Retinal pigment epithelial cell (primary cell): ENCODE measurements at places on chromosomes 1 and 21.

DNA sequence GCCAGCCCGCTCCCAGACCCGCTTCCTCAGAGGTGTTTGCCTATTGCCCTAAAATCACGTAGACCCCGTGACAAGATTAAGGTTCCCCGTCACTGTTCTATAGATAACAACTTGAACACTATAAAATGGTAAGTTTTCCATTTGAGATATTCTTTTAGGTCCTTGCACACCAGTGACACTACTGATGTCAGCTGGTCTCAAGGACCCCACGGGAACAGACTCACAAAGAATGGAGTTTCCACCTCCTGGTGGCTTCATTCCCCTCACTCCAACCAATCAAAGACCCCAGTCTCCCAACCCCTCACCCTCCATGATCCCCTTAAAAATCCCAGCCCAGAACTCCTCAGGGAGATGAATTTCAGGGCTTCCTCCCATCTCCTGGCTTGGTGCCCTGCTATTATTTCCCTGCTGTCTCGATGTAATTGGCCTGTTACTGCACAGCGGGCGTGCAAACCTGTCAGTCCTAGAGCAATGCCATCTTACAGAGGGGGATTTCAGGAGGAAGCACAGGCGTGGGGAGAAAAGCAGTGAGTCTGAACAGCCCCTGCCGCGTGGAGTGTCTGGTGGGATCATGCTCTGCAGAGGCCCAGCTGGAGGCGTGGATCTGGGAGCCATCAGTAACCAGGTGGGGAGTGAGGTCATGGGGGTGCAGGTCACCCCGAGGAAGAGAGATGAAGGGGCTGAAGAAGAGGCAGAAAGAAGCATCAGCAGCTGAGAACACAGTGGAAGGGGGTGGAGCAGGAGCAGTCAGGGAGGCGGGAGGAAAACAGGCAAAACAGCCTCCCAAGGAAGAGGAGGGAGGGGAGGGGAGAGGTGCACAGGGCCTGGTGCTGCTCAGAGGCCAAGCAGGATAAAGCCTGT is 35.1 kb upstream of the LBR start:
- DNase-seq, result no peak

DNA sequence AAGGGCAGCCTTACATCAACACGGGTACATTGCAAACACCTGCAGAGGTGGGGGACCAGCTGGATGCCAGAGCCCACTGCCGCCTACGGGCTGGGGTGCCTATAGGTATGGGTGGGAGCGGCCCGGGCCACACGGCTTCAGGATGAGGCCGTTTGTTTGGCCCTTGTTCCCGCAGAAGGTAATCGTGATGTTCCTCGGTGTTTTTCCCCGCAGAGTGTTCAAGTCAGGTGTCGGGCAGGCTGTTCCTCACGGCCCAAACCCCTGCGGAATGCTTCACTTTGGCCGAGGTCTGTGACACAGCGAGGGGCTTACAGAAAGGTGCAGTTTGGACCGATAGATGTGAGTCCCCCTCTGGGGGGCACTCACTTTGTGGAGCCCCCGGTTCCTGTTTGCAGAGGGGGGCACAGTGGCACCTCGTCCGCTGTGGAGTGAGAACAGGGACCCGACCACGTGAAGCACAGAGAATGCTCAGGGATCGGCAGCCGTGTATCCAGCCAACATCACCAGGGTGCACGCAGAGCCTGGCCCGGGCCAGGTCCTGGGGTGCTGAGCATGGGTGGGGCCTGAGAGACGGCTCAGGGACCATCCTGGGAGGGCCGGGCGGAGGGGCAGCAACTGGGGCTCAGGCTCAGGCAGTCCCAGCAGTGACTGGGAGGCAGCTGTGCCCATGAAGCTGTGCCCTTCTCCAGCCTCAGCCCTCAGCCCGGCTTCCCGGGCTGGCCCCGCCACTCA is 453 bp upstream of the TTLL10 start:
- DNase-seq, result no peak

DNA sequence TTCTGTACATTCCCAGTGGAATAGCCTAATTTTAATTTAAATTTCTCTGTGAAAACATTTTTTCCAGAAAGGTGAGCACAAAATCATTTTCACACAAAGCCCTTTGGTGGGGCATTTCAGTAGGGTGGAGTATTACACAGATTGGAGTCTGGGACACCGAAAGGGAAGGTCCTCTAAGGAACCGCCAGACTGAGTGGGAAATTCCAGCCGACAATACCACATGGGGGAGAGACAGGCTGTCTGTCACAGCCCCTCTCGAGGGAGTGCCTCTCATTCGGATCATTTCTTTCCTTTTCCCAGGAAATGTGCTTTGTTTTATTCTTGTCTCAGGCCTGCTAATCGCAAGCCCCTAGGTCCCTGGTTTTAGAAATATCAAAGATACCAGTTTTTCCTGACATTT is 150.6 kb upstream of the HOOK1 start:
- DNase-seq, result no peak

- DNase-seq, result no peak
These were observed 31.1 kb upstream of the MTF1 start for GRCh38 chr1:37890378-37891014.

GRCh38 chr1:51313961-51314777 is 16.2 kb downstream of the TTC39A start:
- peak; percentile 45 for DNase-seq

GRCh38 chr1:196933531-196934189 is 9.9 kb upstream of the CFHR2 start:
- DNase-seq, result no peak

DNA sequence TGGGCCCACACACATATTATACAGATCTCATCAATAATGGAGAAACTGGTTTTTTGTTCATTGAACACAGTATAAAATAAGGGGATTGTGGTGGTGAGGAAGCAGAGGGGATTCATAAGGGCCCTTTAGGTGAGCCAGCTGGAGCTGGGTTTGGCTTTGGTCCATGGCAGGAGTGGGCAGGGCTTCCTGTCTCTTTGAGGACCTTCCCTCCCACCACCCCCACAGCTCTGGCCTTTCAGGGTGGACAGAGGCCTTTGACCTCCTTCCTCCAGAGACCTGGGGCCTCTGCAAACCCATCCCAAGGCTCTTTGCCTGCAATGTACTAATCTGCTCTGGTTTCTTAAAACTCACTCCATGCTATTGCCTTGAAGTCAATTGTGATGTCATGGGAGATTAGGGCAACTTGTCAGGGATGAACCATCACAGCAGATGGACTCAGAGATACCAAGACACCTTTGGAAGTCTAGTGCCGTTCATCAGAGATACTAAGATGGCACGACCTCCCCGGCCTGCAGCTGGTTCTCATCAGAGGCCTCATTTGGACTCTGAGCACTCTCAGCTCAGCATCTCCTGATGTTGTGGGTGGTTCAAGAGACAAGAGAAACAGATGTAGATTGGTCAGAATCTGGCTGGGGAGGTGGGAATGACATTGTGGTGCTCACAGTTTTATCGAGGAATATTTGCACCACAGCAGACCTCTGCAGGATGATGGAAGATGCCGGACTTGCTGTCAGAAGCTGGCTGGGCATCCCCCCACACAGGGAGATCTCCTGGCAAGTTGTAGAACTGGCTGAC is 37.9 kb downstream of the LHX4 start:
- DNase-seq, result no peak

DNA sequence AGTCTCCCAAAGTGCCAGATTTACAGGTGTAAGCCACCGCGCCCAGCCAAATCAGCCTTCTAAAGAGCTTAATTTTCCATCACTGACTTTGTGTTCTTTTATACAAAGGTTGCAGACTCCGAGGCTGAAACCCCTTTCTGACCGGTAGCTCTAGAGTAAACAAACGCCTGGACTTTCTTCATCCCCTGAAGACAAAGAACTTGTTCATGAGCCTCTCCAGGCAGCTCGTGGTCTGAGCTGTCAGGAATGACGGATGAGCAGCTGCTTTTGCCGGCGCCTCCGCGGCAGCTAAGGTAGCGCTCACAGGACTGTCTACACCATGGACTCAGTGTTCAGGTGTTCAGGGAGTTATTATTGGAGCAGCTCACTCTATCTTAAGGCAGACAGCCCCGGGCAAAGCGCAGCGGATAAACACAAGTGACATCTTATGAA is 128.5 kb upstream of the ERRFI1 start:
- no peak for DNase-seq

- no peak for DNase-seq
These were observed 23.6 kb downstream of the GNPAT start for GRCh38 chr1:231264642-231265041.

GRCh38 chr1:211326528-211327345 is at the start of gene TRAF5:
Gene TRAF5 (plus strand): TSS chr1:211326833. CDS start chr1:211353240, 26,407 bp downstream.
- no peak for DNase-seq

DNA sequence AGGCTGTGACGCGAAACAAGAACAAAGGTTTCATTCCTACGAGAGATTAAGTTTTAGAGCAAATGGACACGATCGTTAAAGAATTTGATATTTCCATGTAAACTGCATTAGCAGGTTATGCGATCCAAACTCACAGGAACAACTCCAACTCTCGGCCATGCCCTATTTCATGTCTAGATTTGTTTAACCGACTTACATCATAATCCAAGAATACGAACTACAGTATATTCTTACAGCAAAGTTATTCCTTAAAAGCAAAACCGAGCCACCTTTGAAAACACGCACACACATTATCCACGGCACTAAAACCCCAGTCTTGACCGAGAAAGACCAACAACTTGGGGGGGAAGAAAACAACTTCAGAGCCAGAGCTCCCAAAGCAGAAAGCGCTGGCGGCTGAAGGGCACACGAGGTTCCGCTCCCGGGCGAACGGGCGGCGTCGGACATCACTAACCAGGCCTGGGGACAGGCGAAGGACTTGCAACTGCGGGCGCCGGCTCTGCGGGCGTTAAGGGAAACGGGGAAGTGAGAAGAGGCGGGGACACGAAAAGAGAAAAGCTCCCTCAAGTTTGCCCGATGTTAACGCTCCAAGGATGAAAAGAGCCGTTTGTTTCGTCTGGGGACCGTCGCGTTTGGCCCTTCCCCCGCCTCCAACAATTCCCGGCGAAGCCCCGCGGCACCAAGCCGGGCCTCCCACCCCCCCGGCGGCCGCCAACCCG is 690 bp downstream of the B3GALNT2 start:
- DNase-seq, result no peak

GRCh38 chr1:82258887-82259286 is 458.2 kb downstream of the ADGRL2 start:
- DNase-seq, result no peak

GRCh38 chr1:198642983-198643382 is 4.1 kb downstream of the PTPRC start:
- DNase-seq, result no peak

DNA sequence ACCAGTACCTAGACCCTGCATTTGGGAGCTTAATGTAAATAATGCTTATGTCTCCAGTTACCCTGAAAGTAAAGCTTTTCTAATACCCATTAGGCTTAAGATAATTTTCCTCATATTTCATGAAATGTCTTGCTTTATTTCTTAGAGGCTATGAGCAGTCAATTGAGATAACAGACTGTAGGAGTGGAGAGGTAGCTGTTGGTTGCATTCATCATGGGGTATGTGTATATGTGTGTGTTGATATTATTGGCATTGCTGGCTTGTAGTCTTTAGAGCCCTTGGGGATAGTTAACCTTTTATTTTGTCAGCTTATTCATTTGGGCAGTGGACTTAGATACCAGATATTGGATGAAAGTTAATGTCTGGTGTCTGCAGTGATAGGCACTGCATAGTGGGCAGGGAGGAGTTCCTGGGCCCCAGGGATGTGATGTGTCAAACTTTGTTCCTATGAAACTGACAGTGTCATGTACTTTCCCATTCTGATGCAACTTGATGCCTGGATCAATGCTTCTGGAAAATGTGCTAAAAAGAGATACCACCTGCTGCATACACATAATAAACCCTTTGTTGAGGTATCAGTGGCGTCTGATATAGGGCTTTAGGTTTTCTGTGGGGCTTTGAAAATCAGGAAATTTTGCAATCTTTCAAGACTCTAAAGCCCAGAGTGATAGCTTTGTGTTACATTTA is 83.9 kb downstream of the MAST2 start:
- DNase-seq, result no peak

DNA sequence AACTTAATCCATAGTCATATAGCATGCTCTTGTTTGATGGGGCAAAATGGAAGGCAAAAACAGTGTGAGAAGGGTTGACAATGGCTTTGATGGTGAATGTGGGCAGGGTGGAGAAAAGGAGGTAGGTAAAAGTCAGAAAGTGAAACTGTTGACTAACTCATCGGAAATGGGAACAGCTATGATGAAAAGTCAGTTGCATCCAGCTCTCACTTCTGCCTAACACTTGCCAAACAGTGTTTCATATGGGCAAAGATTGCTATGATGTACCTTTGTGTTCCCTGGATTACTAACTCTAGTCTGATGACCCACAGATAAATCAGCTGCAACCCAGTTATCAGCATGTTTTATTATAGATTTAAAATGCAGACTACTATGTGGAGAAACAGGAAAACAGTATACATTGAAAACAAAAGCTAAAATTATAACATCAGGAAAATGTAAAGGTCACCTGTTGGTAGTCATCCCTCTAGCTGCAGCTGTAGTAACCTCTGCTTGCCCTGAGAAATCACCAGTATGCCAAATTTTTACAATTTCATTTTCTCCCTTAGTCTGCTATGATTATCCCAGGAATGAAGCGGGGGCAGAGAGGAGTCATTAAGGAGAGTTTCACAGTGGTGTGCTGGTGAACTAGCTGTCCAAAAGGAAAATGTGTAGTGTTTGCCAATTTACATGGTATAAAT is 11.7 kb downstream of the TNFSF18 start:
- DNase-seq, result no peak
